Activated CD4-positive, alpha-beta T cell treated with anti-CD3 and anti-CD28 coated beads, Interleukin-2, amount 10 ng/mL, durations not matched to agents 7 days and 5 days (primary cell): ENCODE measurements at places on chromosomes 7 and 10. TPM values are rescaled to one million over a fixed set of nuclear protein-coding genes. Genes with fewer than 3 reads are reported as not detected.

GRCh38 chr7:101575721-101576120 is 53.4 kb downstream of the MYL10 start:
- no peaks in the 10 kb centered on the region for H3K36me3 ChIP-seq
- H3K27ac ChIP-seq = no peak overlapping the region
- H3K4me3 ChIP-seq = no peak overlapping the region

GRCh38 chr7:120160166-120160565 is 112.8 kb upstream of the KCND2 start:
- no peaks in the 10 kb centered on the region for H3K4me1 ChIP-seq
- H3K36me3 ChIP-seq = no peaks in the 10 kb centered on the region
- DNase-seq = no peak
- no peaks in the 10 kb centered on the region for H3K27me3 ChIP-seq

DNA sequence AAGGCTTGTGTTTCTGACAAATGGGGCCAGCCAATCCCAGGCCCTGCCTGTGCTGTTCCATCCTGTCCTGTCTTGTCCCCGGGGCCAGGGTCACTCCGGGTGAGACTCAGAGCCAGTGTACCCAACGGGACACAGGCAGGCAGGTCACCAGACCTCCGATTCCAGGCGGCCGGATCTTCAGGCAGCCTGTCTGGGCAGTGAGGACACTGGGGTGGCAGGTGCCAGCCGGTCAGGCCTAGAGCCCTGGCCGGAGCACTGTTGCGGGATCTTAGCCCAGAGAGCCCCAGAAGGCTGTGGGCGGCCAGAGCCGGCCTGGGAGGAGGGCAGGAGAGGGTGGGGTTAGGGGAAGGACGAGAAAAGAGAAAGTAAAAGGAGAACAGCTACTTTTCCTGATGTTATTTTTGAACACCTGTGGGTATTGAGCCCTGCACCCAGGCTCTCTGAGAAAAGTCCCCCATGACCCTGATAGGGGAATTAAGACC is 134.3 kb upstream of the TNRC18 start:
- H3K4me3 ChIP-seq = peak overlapping the region; percentile 74
- H3K27me3 ChIP-seq = peaks cover 12% of the 10 kb centered on the region
- H3K27ac ChIP-seq = peak overlapping the region; percentile 91
- no peak for DNase-seq

Gene CPA4
- total RNA-seq = not detected

Gene SPDYE6
- total RNA-seq = not detected

Gene SCART1
- 4.5 TPM for total RNA-seq

Gene CALHM1
- 0.21 TPM for total RNA-seq
